ENCODE measurements at places on chromosomes 2 and 18.

DNA sequence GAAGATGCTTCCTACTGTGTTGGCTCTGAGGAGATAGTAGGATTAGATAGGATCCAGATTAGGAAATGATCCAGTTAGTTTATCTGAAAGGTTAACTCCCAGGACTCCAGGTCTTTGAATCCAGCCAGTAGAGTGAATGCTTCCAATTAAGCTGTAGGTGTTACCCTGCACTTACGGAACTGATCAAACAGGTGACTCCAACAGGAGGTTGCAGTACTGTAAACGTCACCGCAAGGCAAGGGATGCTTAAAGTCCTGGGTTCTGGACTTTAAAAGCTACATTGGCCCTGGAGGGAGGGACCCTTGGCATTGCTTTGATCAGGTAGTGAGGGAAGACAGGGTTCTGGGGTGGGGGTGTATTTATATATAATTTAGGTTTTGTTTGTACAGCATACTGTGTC is 5.6 kb downstream of the LGALSL start:
- DNase-seq = no peak

- no peak for DNase-seq
Measured at GRCh38 chr2:8217468-8218030, 464.3 kb upstream of the ID2 start.

DNA sequence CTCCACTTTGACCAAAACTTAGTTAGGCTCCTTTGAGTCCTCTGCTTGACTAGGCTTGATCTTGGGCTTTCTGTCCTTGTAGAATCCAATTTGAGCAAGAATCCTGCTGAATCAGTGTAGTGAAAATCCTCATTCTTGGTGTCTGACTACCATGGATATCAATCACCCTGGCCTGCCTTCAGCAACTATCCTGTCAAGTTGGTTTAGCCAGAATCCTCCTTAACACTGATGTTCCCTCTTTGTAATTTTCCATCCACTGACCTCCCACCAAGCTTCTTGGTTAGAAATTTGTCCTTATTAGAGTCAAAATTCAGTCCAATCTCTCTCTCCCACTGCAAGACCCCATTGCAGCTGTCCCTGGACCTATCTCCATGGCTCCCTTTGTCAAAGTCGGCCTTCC is 494 bp upstream of the RBM45 start:
- DNase-seq = no peak

DNA sequence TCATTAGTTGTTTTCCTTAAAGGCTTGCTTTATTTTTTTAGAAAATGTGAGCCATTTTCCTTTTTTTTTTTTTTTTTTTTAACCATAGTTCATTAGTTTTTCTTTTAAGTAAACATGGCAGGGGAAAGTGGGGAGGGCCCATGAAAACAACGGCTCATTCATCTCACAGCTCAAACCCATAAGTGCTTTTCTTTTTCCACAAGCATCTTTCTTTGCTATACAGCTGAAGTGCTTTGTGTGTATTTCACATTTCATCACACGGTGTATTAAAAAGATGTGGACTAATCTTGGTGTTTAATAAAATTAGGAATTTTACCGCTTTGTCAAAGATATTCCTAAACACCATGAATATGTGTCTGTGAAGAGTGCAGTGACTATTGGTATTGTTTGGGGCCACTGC is 41.6 kb downstream of the RHBDD1 start:
- no peak for DNase-seq

- DNase-seq = no peak
Measured at GRCh38 chr2:200586644-200586975, 796 bp downstream of the AOX1 start.

All from right renal pelvis (tissue), 4 donors.